Cardiac muscle cell (in vitro differentiated cells and primary cell): ENCODE measurements at places on chromosomes 1 and 21. TPM values are rescaled to one million over a fixed set of nuclear protein-coding genes. Genes with fewer than 3 reads are reported as not detected.

The CD247 gene
- total RNA-seq: 0.56 and 0.80 TPM in 2 replicates

The CLDN17 gene
- not detected in 2 replicates for total RNA-seq

The DCDC2B gene
- total RNA-seq: not detected in 2 replicates

The ADAMTS4 gene
- 0.88 and 4.0 TPM in 2 replicates for total RNA-seq

The SASS6 gene
- total RNA-seq: 1.8 and 4.2 TPM in 2 replicates

The PDIK1L gene
- total RNA-seq: 3.7 and 8.5 TPM in 2 replicates

The ALX3 gene
- 0.11 and 1.1 TPM in 2 replicates for total RNA-seq

The TDRD10 gene
- total RNA-seq: 0.51 and 0.53 TPM in 2 replicates

The F11R gene
- 68.1 and 93.7 TPM in 2 replicates for total RNA-seq

The CYP4B1 gene
- total RNA-seq: not detected in 2 replicates

The CD1E gene
- not detected in 2 replicates for total RNA-seq

The ITPKB gene
- total RNA-seq: 4.5 and 12.0 TPM in 2 replicates

The LCK gene
- 0.18 TPM in 1 of 2 replicates, not detected in the other for total RNA-seq

The DMRTA2 gene
- total RNA-seq: 0.04 and 0.12 TPM in 2 replicates

The ATP6V0B gene
- 87.5 and 171 TPM in 2 replicates for total RNA-seq
